CD4-positive, alpha-beta T cell treated with Interleukin-15 for 4 hours (primary cell): ENCODE measurements at places on chromosomes 16 and 17.
A peak's percentile ranks its signal among the peaks of the same experiment; 100 is the strongest.

GRCh38 chr17:74020522-74020921, 183.0 kb upstream of the RPL38 start:
- DNase-seq, result no peak

DNA sequence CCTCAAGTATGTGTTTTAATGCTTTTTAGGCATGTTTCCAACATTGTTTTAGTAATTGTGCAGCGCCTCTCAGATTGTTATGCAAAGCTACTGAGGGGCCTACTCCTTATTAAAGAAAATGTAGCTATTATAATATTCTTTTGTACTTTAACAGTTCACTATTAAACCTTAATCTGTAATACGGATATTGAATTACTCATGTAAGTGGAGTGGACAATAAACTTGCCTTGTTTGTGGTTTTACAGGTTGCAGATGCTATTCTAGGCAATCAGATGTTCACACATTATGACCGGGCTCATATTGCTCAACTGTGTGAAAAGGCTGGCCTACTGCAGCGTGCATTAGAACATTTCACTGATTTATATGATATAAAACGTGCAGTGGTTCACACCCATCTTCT, 41.0 kb downstream of the PTRH2 start:
- DNase-seq, result no peak

DNA sequence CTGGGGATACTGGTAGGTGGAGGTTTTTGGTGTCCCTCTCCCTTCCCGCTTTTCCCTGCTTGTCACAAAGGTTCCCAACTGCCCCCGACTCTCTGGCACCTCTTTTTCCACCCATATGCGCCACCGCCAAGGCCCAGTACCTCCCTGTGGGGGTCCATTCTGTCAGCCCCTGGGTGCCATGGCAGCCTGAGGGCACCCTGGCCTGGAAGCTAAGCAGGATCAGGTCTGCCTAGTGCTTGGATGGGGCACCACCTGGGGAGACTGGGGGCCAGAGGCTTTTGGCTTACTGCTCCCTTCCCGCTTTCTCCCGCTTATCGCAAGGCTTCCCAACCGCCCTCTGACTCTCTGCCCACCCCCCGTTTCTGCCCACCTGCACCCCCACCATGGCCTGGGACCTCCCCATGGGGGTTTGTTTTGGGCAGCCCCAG, 2286.4 kb downstream of the TP53TG3F start:
- DNase-seq, result no peak

GRCh38 chr17:45029758-45030423, 21.5 kb downstream of the DCAKD start:
- no peak for DNase-seq

GRCh38 chr17:42784409-42784808, 4.0 kb downstream of the WNK4 start:
- no peak for DNase-seq

- DNase-seq, result no peak
Measured at GRCh38 chr16:3673201-3673600, 18.7 kb downstream of the DNASE1 start.

DNA sequence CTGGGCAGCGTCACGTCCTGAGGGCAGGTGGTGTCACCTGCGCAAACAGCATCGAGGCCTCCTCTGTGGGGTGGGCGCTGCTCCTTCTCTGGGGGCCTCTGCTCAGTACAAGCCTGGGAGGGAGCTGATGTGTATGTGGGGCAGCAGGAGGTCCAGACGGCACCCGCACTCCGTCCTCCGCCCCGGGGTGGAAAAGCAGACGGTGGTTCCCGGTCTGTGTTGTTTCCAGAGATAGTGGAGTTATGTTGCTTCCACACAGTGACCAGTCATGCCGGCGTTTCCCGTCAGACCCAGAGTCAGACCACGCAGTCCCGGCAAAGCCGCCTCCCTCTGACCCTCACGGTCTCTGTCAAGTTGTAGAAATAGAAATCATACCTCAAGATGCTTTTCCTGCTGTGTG, 13.7 kb upstream of the RPL13 start:
- no peak for DNase-seq

DNA sequence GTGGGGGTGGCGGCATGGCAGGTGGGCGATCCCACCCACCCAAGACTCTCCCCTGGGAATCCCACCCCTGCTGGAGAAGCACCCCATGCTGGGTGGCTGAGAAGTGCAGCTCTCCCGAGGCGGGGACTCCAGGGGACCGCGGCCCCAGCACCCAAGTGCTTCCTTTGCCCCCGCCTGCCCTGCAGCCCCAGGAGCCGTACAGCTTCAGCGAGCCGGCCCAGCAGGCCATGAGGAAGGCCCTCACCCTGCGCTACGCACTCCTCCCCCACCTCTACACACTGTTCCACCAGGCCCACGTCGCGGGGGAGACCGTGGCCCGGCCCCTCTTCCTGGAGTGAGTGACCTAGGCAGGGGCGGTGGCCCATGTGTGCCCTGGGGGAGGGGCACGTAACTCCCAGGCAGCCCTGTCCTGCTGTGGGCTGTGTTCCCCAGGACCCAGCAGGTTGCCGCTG, 11.7 kb downstream of the GAA start:
- DNase-seq, result no peak

- peak; percentile 56 for DNase-seq
Measured at GRCh38 chr17:77453613-77454241, 313.0 kb downstream of the SEC14L1 start.

GRCh38 chr17:29659155-29659554, 36.4 kb upstream of the CORO6 start:
- DNase-seq, result peak; percentile 6

- no peak for DNase-seq
Measured at GRCh38 chr16:31006086-31006385, 4.4 kb downstream of the STX1B start.

DNA sequence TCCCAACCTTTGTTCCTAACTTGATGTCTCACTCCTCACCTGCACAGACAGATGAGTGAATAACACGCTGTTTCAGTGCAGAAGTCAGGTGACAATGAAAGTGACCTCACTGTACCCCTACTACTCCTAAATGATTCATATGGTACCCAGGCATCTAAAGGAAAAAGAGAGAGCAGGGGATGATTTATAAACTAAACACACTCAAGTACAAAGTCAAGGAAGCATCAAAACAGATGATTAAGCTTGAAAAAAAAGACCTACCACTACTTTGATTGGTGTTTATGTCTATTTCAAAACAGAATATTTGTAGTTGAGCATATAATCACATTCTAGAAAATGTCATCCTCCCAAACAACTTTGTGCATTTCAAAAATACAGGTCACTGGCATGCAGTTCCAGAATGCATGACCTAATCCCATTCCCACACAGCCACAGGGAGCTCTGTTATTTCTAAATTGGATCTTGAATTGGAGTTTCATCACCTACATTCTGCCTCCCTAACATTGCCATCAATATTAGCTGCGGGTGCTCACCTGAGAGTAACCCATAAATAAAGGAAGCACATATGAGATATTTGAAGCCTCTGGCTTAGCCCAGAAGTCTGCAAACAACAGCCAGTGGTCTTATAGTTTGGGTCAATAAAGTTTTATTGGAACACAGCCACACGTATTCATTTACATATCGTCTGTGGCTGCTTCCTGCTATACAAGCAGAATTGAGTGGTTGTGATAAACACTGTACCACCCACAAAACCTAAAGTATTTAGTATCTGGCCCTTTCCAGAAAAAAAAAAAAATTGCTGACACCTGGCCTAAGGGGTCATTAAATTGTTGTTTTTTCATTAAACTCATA, 14.0 kb downstream of the HS3ST3A1 start:
- DNase-seq, result no peak

GRCh38 chr16:91484-91883, 13.5 kb downstream of the MPG start:
- DNase-seq, result no peak

- no peak for DNase-seq
Measured at GRCh38 chr17:44738214-44738906, 20.4 kb upstream of the ADAM11 start.

GRCh38 chr17:55726440-55726839, 3.8 kb upstream of the TMEM100 start:
- no peak for DNase-seq

GRCh38 chr16:47033176-47033575, 59.7 kb upstream of the DNAJA2 start:
- no peak for DNase-seq

DNA sequence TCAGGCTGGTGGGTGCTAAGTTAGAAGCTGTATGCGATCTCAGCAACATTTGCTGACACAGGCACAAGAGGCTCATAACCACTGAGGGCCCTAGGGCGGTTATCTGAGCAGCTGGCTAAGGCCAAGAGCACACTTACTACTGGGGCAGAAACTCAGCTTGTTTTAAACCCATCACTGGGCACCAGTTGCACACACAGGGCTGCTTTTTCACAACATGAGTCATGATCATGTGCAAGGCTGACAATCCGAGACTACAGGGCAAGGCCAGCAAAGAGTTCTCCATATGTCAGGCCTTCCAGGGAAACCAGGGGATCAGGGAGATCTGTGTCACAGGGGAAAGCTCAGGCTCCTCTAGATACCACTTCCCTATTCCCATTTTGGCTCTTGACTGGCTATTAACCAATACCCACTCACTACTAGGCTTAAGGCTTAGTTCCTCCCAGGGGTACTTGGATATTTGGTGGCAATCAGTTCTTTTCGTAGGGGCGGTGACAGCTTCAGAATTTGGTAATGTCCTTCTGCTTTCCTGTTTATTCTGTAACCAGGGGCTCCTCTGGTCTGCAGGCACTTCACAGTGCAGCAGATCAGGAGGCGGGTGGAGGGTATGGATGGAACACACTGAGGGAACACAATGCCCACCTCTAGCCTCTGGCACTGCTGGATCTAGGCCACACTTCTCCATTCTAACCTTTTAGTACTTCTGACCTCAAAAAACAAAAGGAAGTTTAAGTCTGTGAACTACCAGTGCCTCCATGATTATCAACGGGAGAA, 44.9 kb upstream of the ERN1 start:
- no peak for DNase-seq

- peak; percentile 72 for DNase-seq
Measured at GRCh38 chr16:23803591-23804123, 32.1 kb upstream of the PRKCB start.

DNA sequence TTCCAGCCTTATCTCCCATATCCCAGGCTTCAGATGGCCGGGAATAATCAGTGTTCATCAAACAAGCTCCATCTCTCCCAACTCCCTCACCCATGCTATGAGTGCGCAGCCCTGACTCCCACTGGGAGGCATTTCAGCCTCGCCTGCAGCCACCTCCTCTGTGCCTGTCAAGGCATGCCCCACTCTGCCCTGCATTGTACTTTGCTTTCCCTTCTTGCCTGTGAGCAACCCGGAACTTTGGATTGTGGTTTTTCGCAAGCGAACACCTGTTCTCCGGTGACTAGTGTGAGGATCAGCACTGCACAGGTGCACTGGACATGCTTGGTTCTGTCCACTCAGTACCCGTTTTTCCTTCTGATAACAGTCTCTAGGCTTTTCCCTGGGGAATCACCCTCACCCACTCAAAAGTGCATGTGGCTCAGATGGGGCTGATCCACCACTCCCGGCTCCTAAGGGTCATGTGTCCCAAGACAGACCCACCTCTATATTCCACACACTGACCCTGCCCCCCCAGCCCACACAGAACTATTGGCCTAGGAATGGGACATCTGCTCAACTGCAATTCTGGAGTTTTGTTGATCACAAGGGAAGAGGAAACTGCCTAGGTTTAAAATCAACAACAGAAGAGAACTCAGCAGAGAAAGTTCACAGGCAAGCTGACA, 9.1 kb downstream of the CHST6 start:
- DNase-seq, result no peak

DNA sequence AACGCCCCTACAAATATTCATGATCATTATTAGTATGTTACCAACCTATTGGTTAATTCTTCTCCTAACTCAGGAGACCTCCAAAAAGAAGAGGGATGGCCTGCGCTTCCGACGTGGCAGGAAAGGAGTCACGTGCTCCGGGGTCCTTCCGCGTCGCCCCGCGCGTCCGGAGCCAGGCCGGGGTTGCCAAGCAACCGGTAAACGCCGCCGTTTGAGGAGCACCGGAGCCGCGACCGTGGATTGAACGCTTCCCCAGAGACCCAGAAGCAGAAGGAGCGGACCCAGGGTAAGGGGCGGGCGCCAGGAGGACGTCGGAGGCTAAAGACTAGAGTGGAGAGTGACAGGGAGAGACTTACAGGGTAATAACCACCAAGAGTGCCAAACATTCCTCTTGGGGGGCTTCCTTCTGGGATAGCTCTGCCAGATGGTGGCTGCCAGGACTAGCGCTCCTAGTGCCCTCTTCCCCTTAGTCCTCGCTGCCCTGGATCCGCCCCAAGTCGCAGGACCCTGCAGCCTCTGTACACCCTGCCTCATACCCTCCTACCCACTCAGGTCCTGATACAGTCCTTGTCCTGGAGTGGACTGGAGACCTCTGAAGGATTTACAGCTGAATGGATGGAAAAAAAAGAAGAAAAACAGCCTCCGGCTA, at the start of gene DNAI2:
Gene DNAI2 (plus strand): TSS at position 175 of the 649 bp plus-strand sequence. CDS start 7,584 bp downstream, outside the sequence.
- peak; percentile 42 for DNase-seq

DNA sequence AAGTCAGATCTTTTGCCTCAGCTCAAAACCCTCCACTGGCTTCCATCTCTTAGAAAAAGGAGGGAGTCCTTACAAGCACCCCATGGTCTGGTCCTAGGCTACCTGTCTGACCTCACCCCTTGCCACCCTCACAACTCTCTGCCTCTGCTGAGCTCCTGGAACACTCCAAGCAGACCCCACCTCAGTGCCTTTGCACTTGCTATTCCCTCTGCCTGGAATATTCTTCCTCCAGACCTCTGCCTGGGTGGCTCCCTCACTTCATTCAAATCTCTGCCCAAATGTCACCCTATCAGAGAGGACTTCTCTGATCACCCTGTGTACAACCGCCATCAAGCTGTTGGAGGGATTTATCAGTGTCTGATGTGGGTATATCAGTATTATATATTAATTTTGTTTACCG, 37.4 kb downstream of the PMFBP1 start:
- no peak for DNase-seq

- no peak for DNase-seq
Measured at GRCh38 chr16:80744856-80745255, 59.5 kb downstream of the CDYL2 start.

DNA sequence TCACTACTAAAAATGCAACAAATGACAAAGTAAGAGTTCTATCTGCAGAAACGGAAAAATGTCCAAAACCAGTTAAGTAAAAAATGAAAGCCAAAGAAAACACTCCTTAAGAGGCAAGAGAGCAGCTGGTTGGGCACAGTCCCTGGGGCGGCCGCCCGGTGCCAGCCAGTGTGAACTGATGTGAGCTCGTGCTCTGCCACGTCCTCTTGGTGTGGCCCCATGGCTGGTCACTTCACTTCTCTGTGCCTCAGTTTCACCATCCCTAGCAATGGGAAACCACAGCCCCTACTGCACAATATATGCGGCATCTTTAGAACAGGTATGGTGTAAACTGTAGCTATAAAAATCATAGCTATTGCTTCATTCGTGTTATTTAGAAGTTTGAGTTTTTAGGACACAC, 21.2 kb downstream of the USP36 start:
- no peak for DNase-seq
